HCT116 (cell line): ENCODE measurements at places on chromosomes 5 and 9. TPM values are rescaled to one million over a fixed set of nuclear protein-coding genes. Genes with fewer than 3 reads are reported as not detected.

Gene ENTREP1
- total RNA-seq: 1.1 TPM

DNA sequence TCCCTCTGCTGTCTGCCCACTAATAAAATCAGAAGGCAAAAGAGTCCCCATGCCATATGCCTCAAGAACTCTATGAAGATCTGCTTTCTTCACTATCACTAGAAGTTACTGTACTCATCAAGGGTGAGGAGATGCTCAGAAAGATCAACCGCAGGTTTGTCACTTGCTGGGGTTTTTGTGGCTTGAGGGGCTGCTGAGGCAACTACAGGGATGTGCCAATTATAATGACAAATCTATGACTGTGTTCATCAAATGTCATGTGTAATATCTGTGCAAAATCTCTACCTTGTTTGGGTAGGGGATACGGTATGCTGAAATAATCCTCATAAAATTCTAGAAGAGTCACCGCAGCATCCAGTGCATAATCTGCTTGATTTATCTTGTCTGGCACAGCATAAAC lies 13.0 kb downstream of the ERAP1 start:
- no peak for DNase-seq

DNA sequence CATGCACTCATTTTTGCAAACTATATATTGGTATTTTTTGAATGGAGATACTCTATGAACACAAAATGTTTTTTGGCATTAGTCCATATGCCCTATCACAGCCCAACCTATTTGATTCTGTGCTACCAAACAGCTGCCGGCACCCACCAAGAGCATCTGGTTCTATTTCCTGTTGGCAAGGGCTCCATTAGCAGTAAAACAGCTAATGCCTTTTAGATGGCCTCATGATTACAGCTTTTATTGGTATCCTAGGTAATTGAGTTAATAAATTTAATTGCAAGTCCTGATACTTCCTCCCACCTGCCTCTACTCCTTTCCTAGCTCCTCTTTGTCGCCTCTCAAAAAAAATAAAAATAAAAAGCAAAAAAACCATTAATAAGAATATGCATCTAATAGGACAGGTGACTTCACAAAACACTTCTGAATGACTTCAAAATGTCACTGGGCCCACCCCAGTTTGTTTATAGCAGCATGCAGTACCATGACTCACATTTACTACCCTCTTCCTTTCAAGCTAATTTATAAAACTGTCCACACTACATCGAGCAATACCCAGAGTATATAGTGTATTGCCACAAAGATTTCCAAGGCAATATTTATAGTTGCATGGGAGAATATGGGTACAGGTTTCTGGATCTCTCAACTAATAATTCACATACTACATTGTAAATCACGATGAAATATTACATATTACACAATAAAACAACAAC lies 620.4 kb downstream of the SLCO4C1 start:
- no peak for DNase-seq

DNA sequence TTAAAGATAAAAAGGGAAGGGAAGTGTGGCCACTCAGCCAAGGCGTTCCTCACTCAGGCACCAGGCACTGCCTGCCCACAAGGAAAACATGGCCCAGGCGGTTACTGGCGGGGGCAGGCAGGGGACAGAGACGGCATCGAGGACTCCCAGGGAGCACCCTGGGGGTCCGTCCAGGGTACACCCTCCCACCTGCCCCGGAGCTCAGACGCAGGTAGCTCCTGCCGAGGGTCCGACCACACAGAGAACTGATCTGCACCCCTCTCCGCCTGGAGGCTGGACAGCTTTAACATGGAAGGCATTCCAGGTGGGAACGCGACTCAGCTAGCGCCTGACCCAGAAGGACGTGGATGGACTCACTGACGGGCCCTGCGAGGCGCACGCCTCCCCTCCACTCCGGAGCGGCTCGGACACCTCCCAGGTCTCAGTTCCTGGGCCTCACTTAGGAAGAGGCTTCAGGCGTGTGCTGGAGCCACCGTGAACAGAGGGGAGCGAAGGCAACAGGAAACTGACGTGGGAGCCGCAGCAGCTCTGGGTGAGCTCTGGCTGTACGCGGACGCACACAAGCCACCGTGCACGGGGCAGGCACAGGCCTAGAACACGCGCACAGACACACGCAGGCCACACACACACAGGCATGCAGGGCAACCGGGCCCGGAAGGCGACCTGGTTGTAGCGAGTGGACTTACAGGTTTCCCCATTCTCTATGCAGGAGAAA lies 47.5 kb downstream of the NKD2 start:
- DNase-seq: no peak

DNA sequence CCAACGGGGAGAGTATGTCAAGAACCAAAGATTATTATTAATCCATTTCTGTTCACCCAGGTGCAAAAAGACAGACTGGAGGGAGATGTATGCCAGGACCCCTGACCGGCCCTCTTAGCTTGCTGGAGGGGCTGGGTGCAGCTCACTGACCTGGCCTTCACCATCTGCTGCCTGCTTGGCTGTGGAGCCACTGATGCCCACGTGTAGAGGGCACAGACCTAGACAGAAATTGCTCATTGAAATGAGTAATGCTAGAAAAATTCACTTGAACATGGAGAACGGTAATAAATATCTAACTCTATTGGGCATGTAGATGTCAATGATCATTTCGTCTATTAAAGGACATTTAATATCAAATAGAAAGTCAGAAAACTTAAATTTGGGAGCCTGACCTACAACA lies 58.8 kb upstream of the ERCC6L2 start:
- no peak for DNase-seq

DNA sequence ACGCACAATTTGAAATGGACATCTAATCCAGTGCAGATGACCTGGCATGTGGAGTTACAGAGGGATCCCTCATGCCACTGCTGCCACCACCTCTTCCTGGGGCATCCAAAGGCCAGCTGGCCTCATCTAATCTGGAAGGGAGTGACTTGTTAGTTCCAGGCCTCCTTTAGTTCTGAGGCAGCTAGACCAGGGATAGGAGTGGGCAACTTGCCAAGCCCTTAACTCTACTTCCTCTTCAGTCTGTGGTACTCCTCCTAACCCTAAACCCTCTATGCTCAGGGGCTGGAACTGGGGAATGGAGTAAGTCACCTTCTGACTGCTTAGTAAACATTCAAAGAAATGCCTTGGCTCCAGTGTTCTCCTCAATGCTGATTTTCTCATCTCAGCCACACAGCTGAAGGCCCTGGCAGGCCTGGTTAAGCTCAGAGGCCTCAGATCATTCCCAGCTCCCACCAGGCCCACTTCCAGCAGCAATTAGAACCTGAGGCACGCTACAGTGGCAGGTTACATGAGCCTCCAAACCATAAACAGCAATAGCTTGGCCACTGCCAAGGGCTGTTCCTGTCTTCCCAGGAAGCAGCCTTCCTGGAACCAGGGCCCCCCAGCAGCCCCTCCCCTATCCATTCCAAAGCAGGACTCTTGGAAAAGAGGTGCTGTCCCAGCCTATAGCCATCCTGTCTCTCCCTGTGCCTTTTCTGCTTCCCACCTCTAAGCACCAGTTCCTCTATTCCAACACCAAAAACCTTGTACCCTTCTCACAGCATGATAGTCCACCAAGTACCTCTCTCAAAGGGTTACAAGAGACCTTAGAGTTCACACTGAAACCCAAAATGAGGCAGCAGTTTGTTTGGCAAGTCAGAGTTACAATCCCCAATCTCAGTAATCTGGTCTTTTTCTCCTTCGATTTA lies 2.0 kb downstream of the EIF4EBP3 start:
- DNase-seq: no peak

- no peak for DNase-seq
Observed at GRCh38 chr5:17180330-17180843, 37.0 kb upstream of the BASP1 start.

GRCh38 chr5:172293054-172293744 lies 9.6 kb upstream of the UBTD2 start:
- DNase-seq: peak; percentile 63

DNA sequence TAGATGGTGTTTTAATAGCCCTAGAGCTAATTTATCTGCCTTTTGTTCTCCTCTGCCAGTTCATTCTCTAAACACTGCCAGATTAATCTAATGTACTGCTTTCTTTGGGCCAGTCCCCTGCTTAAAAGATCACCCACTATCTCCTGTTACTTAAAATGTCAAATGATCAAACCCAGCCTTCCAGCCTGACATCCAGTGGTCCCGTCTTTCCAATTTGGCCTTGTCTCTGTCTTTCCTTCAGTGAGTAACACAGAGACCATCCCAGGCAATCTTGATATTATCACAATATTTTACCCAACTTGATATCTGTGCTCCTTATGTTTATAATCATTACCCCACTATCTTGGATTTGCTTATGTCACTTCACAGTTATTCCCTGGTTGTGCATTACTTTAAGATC lies 12.0 kb downstream of the PRR16 start:
- DNase-seq: no peak
